ENCODE measurements at places on chromosomes 16 and 17. TPM values are rescaled to one million over a fixed set of nuclear protein-coding genes. Genes with fewer than 3 reads are reported as not detected.

GRCh38 chr16:87076950-87077749, 240.0 kb downstream of the C16orf95 start:
- DNase-seq, result peak; percentile 48

The TNFRSF13B gene
- not detected for total RNA-seq

- DNase-seq, result no peak
These were observed 656.1 kb upstream of the SOX9 start for GRCh38 chr17:71464751-71465150.

GRCh38 chr17:69170377-69170776, 28.7 kb upstream of the ABCA6 start:
- no peak for DNase-seq

DNA sequence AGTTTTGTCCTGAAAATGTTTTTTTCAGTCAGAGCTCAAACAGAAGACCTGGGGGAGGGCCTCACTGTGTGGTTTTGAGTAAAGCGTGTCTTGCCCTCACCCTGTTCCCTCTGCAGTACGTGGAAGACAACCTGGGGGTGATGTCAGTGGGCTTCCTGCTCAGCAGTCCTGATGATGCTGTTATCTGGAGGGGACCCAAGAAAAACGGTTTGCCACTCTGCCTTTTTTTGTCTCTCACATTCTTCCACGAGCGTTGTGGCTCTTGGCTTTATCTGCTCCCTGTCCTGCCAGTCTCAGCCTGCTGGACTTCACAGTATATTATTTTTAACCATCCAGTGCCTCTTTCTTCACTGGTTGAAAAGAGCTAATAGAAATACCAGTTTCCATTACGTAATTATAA, 12.9 kb downstream of the NUBP1 start:
- DNase-seq, result no peak

- peak; percentile 77 for DNase-seq
These were observed 1.7 kb upstream of the ZNF423 start for GRCh38 chr16:49857423-49858181.

The AOC2 gene
- 2.5 TPM for total RNA-seq

DNA sequence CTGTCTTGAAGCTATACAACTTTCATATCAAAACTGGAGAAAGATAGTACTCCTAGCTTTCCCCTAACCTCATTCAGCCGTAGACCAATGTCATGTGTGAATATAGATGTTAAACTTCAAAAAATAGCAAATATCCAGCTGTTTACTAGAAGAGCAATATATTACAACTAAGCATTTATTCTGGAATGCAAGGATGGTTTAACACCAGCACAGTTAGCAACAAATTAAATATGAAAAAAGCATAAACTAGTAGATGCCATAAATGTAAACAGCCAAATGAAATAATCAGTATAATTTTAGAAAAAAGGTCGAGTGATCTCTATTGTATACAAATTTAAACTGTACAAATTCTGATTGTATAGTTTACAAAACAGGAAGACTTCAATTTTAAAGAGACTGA, 59.7 kb downstream of the SDR42E1 start:
- DNase-seq, result no peak

GRCh38 chr17:41548844-41549595, 20.9 kb upstream of the KRT19 start:
- peak; percentile 89 for DNase-seq

- DNase-seq, result no peak
These were observed 59.7 kb downstream of the ABCC6 start for GRCh38 chr16:16163571-16163970.

The LRRC75A gene
- 5.5 TPM for total RNA-seq

The ATP2C2 gene
- total RNA-seq, result not detected

The CCR7 gene
- 231 TPM for total RNA-seq

DNA sequence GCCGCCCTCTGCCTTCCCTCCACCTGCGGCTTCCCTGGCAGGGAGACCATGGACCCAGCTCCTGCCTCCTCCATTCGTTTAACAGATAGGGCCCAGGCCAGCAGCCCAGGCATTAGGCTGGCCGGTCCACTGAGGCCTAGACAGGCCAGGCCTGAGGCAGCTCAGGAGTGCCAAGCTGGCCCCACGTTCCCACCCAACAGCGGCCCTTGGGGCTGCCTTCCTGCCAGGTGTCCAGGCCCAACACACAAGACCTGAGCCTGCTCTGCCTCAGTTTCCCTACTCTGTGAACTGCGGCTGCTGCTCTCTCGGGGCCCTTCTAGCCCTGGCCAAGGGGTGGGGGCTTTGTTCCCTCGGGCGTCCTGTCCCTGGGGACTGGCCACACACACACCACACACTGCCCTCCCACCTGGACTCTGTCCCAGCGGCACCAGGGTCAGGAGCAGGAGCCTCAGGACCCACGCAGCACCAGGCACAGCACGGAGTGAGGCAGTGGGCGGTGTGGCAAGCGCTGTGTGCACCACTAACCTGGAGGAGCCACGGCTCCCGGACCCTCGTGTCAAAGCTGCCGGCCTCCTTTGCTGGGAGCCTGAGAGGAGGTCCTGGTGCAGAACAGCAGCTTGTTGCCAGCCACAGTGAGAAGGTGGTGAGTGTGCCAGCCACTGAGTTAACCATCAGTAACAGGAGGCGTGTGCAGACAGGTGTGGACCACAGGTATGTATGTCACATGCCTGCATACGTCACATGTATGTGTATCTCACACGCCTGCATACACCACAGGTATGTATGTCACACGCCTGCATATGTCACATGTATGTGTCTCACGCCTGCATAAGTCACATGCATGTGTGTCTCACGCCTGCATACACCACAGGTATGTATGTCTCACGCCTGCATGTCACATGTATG, 14.6 kb upstream of the CDH15 start:
- no peak for DNase-seq

GRCh38 chr17:34637548-34638525, 58.5 kb downstream of the TMEM132E start:
- peak; percentile 82 for DNase-seq

DNA sequence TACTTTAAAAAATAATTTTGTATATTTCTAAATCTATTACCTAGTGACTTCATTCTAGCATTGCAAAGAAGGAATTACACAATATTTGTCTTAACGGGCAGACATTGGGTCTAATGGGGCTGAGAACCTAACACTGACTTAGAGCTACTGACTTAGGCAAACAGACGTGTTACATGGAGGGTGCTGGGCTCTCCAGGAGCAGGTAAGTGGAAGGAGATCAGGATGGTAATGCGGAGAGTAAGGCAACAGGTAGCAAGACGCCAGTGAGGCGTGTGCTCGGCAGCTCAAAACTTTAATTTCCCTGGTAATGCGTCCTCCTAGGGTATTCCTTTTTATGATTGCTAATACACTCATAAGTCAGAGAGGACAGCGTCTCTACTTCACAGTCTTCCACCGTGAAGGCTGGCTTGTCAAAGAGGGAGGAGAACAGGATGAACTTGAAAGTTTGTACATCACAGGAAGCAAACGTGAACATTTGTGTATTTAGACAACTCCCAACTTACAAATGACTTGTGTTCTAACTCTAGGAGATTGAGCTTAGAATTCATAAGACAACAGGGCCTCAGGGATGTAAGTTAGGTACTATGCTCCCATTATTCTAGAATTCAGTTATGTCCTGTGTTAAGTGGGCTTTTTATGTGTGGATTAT, 4.6 kb downstream of the KRT28 start:
- DNase-seq, result no peak

DNA sequence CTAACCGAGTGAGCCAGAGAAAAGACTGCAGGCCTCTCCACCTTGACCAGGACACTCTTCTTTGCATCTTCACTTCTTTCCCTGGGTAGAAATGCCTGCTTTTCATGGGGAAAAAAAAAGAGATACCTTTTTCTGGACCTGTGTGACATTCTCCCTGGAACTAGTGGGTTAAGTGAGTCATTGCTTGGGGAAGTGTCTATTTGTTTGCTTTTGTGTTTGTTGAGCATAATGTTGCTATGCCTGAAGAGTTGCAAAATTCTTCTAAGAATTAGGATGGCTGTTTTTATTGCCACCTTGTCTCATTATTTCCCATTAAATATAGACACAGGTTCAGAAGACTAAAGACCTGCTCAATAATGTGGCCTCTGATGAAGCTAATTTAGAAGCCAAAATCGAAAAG, 18.8 kb downstream of the CLUAP1 start:
- no peak for DNase-seq

GRCh38 chr17:31095236-31096105, 694 bp downstream of the NF1 start:
- DNase-seq, result peak; percentile 53

- no peak for DNase-seq
These were observed 9.8 kb upstream of the MYH3 start for GRCh38 chr17:10666906-10667305.

DNA sequence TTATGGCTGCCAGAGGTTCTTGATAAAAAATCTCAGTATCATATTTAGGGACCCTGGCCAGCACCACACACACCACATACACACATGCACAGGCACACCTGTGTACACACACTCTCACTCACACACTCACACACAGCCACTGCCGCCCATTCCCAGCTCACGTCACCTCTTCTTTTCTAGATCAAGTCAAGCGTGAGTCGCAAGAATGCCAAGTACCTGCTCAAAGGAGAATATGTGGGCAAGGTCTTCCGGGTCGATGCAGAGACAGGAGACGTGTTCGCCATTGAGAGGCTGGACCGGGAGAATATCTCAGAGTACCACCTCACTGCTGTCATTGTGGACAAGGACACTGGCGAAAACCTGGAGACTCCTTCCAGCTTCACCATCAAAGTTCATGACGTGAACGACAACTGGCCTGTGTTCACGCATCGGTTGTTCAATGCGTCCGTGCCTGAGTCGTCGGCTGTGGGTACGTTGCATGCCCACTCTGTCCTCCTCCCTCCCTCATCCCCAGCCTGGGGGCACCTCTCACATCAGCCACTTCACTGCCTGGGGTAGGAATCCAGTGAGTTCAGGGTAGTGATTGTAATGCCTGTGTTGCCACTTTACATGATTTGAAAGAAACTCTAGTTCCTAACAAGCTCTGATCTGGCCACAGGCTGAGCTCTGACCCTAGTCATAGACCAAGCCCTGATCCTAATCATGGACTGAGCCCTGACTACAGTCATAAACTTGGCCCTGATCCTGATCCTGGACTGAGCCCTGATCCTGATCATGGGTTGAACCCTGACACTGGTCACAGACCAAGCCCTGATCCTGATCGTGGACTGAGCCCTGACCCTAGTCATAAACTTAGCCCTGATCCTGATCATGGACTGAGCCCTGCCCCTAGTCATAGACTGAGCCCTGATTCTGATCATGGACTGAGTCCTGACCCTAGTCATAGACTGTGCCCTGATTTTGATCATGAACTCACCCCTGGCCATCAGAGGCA, 20.4 kb downstream of the CDH5 start:
- no peak for DNase-seq

- DNase-seq, result no peak
These were observed 4.1 kb downstream of the VASN start for GRCh38 chr16:4375717-4376116.

DNA sequence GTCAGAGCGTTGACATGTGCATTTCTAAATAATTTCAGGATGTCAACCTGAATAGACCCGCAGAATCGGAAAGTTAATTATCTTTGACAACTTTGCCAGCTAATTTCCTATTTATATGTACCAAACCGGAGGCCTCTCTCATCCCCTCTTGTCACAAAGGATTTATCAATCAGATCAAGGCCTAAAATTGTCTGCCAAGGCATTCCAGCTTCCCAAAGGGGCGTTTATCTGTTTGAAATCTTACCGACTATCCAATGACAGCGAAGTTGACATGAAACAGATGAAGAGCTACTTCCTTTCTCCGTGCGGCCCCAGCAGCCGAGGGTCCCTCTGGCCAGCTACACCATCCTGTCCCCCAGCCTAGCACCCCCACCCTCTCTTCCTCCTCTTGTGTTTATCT, 223.7 kb upstream of the DYNLRB2 start:
- no peak for DNase-seq

DNA sequence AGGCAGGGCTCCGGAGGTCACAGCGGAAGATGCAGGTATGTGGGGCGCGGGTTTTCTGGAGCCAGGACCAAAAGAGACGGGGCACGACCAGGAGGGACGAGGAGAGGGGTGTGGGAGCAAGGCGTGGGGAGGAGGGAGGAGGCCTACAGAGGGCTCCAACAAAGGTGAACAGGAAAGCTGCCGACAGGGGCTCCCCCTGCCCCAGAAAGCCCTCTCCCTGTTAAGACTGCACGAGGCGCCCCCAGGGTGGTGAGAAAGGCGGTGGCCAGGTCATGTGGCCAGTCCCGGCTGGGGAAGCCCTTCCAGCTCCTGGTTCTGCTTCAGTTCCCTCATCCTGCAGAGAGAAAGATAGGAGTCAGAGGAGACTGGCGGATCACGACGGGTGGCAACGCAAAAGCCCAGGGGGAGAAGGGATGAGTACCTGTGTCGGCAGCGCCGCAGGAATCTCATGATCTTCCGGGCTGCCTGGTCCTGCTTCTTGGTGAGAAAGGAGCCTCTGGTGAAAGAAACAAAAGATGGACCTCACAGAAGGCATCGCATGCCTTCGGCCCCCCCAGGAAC, 949 bp upstream of the SPAG7 start:
- no peak for DNase-seq

GRCh38 chr17:44919885-44920564, 4.7 kb upstream of the GFAP start:
- peak; percentile 64 for DNase-seq

DNA sequence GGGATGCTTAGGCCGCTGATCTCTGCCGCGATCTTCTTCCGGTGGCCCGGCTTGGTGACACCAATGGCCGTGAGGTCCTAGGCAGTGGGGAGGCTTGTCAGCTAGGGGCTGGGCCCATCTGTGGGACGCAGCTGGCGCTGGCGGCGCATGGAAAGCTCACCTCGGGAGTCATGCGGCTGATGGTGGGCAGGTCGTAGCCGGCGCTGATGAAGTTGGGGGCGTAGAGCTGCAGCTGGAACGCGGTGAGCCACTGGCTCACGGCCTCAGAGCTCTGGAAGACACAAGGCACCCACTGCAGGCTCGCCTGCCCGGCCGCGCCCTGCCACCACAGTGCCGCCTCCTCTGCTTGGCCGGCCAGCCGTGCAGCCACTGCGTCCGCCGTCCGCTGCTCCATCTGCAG, 12.7 kb downstream of the CASKIN1 start:
- DNase-seq, result no peak

The SHCBP1 gene
- total RNA-seq, result 29.2 TPM

DNA sequence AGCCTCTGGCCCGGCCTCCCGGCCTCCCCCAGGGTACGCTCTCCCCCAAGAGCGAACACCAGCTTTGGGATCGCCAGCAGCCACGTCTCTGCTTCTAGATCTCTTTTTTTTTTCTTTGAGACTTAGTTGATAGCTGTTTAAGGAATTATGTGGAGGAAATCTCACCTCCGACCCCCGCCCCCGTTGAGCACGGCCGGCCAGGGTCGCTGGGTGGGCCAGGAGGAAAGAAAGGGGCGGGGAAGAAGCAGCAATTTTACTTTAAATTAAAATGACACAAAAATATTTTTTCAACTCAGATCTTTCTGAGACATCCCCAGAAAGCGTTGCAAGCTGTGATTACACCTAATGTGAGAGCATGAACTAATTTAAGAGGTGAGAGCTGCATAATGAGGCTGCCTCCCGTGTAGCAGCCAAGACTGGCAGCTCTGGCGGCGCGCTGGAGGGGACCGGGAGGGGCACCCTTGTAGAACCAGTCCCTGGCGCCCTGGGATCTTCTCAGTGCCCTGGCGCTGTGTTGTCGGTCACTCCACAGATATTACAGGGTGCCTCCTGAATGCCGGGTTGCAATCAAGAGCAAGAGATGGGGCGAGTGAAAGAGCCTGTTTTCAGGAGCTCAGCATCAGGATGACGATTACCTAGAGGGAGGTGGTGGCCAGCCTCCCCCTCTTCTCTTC, 1.9 kb upstream of the CBLN1 start:
- no peak for DNase-seq

- no peak for DNase-seq
These were observed 45.8 kb downstream of the STAT3 start for GRCh38 chr17:42342242-42343008.

GRCh38 chr16:69309316-69309715, 1.8 kb upstream of the VPS4A start:
- DNase-seq, result no peak

All from activated naive CD8-positive, alpha-beta T cell treated with anti-CD3 and anti-CD28 coated beads, Interleukin-2, amount 10 ng/mL, durations not matched to agents 7 days and 5 days (primary cell).